ENCODE measurements at places on chromosomes 4 and X. TPM values are rescaled to one million over a fixed set of nuclear protein-coding genes. Genes with fewer than 3 reads are reported as not detected.

- no peak for DNase-seq
These were observed 58.0 kb downstream of the TAB3 start for GRCh38 chrX:30831082-30831481.

GRCh38 chrX:22177950-22178515 is 94.7 kb upstream of the CBLL2 start:
- no peak for DNase-seq

- DNase-seq, result peak; percentile 51
These were observed 63.6 kb downstream of the SLC7A11 start for GRCh38 chr4:138178566-138178965.

DNA sequence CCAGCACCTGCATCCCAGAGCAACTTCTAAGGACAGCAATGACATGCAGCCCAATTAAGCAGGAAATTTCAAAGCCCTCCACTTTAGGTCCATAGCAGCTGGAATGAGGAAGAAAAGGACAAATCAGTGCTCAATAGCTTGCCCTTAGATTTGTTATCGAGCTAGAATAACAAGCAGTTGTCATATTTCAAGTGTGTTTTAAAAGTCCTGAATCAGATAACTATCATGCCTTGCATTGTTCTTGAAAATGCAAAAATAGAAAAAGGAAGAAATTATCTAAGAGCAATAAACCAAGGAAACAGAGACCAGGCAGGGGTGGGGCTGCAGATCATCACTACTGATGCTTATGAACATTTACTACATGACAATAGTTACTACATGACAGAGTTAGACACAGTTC is 43.9 kb upstream of the KLF3 start:
- DNase-seq, result no peak

GRCh38 chrX:18873189-18873791 is 110.6 kb downstream of the PHKA2 start:
- DNase-seq, result peak; percentile 61

GRCh38 chr4:79609817-79610216 is 201.8 kb upstream of the GK2 start:
- DNase-seq, result no peak

GRCh38 chrX:97539970-97540519 is 656.3 kb downstream of the RPA4 start:
- peak; percentile 2 for DNase-seq

GRCh38 chr4:157576671-157577217 is 356.2 kb downstream of the GRIA2 start:
- no peak for DNase-seq

DNA sequence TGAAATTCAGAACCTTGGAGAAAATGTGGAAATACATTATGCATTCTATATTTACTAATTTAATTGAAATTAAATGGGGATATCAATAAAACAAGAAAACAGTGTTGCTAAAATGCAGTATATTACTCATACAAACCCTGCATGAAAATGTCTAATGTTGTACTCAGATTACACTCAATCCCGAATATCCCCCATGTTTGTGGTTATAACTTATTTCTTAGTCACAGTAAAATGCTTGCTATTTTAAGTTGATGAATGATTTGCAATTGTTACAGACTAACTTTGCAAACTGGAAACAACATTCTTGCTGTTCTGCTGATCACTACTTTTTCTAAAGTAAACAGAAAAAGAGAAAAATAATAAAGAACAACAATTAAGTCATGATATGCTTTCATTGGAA is 33.1 kb upstream of the ANXA10 start:
- DNase-seq, result peak; percentile 72

GRCh38 chrX:39795605-39796004 is 302.2 kb downstream of the BCOR start:
- no peak for DNase-seq

Gene MYOZ2
- total RNA-seq, result under 0.01 TPM

Gene CENPE
- 14.5 TPM for total RNA-seq

Gene SHROOM2
- 8.1 TPM for total RNA-seq

Gene UGT2B11
- not detected for total RNA-seq

Gene CENPVL1
- total RNA-seq, result not detected

Gene ACSL1
- total RNA-seq, result 26.0 TPM

Gene DGKK
- not detected for total RNA-seq

Gene TLR2
- total RNA-seq, result under 0.01 TPM

Gene FGG
- total RNA-seq, result not detected

All from IMR-90 (cell line).